ENCODE measurements at places on chromosomes 2 and 18.

- no peak for DNase-seq
Observed at GRCh38 chr2:206392118-206392517, 51.2 kb upstream of the ADAM23 start.

- no peak for DNase-seq
Observed at GRCh38 chr2:62398356-62398755, 107.6 kb downstream of the TMEM17 start.

GRCh38 chr2:69755862-69756467 is 14.0 kb downstream of the ANXA4 start:
- no peak for DNase-seq

GRCh38 chr2:12661489-12661888 is 55.2 kb upstream of the TRIB2 start:
- DNase-seq = no peak

- no peak for DNase-seq
Observed at GRCh38 chr2:240642061-240642805, 17.0 kb downstream of the GPR35 start.

GRCh38 chr18:48629730-48630324 is 91.0 kb downstream of the CTIF start:
- no peak for DNase-seq

DNA sequence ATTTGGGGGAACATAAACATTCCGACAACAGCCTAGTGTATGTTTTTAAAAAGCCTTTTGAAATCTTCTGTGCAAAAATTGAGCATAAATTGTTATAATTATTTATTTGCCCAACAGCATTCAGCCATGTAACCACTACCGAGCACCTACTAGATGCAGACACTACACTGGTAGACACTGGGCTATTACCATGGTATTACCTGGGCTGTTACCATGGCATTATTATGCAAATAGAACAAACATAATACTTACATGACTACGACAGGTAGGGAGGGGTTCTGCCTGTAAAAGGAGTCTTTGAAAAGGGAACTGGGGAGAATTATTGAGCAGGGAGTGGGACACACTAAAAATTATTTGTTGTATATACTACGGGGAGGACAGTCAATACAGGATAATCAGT is 116.4 kb downstream of the MREG start:
- no peak for DNase-seq

GRCh38 chr18:10299643-10300042 is 154.8 kb upstream of the APCDD1 start:
- DNase-seq = no peak

- DNase-seq = no peak
Observed at GRCh38 chr18:69985239-69985638, 37.6 kb upstream of the CD226 start.

- no peak for DNase-seq
Observed at GRCh38 chr2:231134910-231135655, 10.2 kb upstream of the HTR2B start.

GRCh38 chr2:189048189-189048588 is 74.0 kb downstream of the COL3A1 start:
- no peak for DNase-seq

GRCh38 chr2:32210767-32211408 is 45.2 kb downstream of the SLC30A6 start:
- no peak for DNase-seq

Measured in activated CD4-positive, alpha-beta T cell treated with anti-CD3 and anti-CD28 coated beads for 4 hours (primary cell).